ENCODE measurements at places on chromosomes 1 and 21.

- DNase-seq, result peak; percentile 16
These were observed 1.3 kb downstream of the RIMS3 start for GRCh38 chr1:40664167-40664537.

- DNase-seq, result peak; percentile 14
These were observed 71.9 kb downstream of the NMNAT2 start for GRCh38 chr1:183346276-183346732.

DNA sequence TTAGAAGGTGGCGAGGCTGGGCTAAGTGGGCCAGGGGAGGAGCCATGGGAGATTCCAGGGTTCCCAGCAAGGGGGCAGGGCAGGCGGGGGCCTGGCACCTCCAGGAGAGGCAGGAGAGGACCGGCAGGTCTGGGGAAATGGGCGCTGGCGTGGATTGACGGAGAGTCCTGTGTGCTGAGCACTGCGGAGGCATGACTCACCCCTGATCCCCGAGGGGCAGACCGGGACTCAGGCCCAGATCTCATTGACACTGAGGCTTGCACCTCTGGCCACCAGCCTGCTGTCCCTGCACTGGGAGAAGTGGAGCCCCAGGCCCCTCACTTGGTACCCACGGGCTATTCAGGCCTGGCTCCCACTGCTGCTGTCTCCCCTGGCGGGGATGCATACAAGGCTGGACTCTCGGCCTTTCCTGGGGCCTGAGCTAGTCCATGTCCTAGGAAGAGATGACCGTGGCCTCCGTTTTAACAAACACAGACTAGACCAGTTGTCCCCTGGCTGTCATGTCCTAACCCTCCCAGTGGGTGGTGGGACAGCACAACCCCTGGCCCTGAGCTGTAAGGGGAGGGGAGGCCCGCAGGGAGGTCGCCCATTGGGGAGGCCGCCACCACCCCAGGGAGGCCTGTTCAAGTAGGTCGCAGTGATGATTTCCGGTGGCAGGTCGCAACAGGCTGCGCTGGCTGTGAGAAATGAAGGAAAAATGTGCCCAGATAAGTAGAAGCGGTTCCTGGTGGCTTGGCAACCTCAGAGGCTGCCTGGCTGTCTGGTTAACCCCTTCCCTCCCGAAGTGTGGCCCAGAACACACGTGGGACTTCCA, 39.7 kb downstream of the RIPK4 start:
- peak; percentile 20 for DNase-seq

DNA sequence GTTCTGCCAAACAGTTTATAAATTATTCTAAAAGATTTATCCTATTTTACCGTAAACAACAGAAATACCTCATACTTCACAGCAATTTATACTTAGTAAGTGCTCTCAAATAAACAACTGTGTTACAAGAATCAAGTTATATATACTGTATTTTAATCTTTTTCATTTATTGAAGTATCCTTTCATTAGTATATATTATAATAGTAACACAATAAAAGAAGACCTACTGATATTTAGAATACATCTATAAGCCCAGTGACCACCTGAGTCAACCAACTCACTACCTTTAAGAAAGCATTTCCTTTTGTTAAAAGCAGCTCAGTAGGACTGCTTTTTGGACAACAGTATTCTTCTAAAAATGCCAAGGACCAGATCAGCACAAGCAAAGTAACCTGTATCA, 5.9 kb downstream of the TMCO1 start:
- no peak for DNase-seq

GRCh38 chr21:37566790-37567615, 200.4 kb downstream of the DYRK1A start:
- no peak for DNase-seq

DNA sequence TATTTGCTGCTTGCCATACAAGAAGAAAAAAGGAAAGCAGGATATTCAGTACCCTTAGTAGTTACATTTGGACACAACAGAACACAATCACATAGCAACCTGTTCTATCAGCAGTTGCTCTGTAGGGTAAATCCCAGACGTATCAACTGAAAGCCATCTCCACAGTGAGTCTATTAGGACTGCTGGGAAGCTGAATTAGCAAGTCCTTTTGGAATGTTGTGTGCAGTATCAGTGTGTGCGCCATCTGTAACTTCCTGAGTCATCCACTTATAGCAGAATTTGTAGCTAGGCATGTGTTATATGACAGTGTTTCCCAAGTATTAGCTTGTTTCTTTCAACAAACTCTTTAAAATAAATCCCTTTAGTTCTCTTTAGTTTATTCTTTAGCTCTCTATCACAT, 21.3 kb downstream of the CCDC30 start:
- DNase-seq, result no peak

DNA sequence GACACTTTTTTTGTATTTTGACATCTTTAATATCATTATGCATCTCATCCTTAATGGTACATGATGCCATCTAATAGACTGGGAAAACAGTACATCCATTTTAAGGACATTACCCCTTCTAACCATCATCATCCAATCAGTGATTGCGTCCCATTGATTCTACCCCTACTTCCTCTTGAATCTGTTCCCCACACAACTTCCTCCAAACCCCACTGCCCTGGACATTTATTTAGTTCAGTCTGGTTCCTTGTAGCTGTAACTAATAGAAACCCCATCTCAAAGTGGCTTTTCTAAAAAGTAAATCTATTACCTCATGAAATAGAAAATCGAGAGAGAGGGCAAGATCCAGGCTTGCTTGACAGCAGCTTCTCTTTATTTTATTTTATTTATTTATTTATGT, 2.1 kb upstream of the ITLN1 start:
- DNase-seq, result peak; percentile 20

All from NB4 (cell line).